CD14-positive monocyte (primary cell): ENCODE measurements at places on chromosomes 2 and 18. TPM values are rescaled to one million over a fixed set of nuclear protein-coding genes. Genes with fewer than 3 reads are reported as not detected.
A peak's percentile ranks its signal among the peaks of the same experiment; 100 is the strongest.

DNA sequence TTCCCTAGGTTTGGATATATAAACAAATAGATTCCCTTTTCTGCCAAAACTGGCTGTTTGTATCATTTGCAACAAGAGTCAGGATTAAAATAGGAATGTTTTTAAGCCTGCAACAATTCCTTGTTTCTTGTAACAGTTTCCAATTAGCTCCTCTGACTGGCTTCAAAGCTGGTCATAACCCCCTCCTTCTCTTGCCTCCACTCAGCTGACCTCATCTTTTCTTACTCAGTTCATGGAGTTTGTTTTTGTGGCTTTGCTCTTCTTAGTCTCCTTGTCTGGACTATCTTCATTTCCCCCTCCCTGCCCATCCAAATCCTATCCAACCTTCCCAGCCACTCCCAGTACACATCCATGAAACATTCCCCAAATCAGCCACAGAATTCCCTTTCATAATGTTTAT is 14.3 kb upstream of the RAPH1 start:
- DNase-seq, result no peak
- no peak overlapping the region for H3K4me3 ChIP-seq
- H3K27ac ChIP-seq, result no peak overlapping the region
- no peaks in the 10 kb centered on the region for H3K36me3 ChIP-seq
- no peaks in the 10 kb centered on the region for H3K27me3 ChIP-seq

DNA sequence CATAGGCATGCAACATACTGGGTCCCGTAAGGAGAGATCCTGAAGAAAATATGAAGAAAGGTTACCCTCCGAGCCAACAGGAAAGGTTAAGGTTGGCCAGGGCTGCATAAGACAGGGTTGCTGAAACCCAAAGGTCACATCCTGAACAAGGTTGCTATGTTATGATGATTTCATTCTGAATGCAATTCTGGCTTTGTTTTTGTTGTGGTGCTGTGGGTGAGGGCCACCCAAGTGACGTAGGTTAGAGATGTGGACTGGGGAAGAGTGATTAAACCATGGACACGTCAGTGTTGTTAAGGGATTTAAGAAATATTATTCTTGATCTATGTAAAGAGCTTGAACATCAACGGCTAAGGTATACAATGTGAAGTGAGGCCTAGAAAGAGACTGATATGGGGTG is 60.0 kb downstream of the ZEB2 start:
- DNase-seq, result peak; percentile 72
- H3K4me1 ChIP-seq, result peaks cover 82% of the 10 kb centered on the region
- no peak overlapping the region for H3K4me3 ChIP-seq
- H3K27me3 ChIP-seq, result no peaks in the 10 kb centered on the region

DNA sequence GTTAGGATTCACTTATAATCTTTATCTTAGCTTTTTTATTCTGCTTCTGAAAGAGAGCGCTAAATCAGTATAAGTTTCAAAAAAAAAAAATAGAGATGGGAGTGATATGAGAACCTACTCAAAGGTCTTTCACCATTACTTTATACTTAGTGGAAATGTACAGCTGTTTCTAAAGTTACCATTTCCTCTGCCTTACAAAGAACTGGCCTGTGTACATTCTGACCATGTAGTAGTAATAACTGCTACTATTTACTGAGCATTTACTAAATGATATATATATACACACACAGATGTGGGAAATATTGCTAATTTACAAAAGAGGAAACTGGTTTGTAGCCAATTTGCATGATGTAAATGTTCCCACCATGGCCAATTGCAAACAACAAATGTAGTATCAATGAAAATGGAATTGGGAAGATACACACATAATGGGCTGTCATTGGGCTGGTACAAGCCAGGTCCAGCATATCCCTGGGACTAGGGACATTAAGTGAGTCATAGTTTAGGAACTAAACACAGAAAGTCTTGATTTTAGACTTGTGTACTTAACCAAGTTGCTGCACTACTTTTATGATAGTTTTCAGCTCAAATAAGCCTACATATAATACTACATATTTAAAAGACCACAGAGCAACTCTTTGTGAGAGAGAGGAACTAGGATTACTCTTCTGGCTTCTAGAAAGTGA is 67.1 kb downstream of the DYNC1I2 start:
- DNase-seq, result no peak
- no peaks in the 10 kb centered on the region for H3K27me3 ChIP-seq
- peaks cover 54% of the 10 kb centered on the region for H3K36me3 ChIP-seq
- H3K4me1 ChIP-seq, result no peaks in the 10 kb centered on the region

DNA sequence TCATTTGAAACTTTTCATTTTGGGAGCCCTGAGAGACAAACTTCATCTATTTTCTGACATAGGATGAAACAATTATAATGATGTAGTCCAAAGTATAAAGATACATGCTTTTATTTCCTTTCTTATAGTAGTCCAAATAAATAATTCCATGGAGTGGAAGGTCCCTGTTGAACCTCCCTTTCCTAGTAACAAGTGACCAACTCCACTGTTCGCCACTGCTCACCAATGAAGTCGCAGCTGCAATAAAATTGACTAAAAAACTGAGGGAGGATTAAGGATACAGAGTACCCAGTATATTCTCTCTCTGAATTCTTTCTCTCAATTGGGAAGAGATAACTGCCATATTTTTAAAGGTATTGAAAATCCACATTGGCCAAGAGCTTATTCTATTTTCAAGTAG is 14.1 kb downstream of the SERPINB7 start:
- H3K27me3 ChIP-seq, result no peaks in the 10 kb centered on the region
- H3K4me3 ChIP-seq, result no peak overlapping the region
- peaks cover 8% of the 10 kb centered on the region for H3K4me1 ChIP-seq
- no peak overlapping the region for H3K27ac ChIP-seq
- no peak for DNase-seq

DNA sequence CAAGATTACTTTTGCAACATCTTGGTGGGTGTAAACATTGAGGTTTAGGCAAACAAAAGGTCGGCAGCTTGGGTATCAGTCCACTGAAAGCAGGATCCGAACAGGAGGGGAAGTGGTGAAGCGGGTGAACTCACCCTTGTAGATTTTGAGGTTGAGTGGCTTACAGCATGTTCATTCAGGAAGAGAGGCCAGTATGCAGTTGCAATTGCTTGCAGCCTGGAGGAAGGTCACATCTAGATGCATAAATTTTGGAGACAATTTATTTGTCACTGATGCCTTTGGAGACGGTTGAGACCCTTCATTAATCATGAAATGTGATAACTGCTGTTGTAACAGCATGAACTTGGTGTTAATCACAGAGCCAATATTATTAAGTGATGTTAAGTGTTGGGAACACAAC is 131.1 kb downstream of the LTBP1 start:
- no peak for DNase-seq
- H3K27ac ChIP-seq, result no peak overlapping the region
- H3K4me1 ChIP-seq, result no peaks in the 10 kb centered on the region
- H3K36me3 ChIP-seq, result no peaks in the 10 kb centered on the region
- no peak overlapping the region for H3K4me3 ChIP-seq
- no peaks in the 10 kb centered on the region for H3K27me3 ChIP-seq

The TTR gene
- not detected for polyA plus RNA-seq

GRCh38 chr2:104570259-104570658 is 283.7 kb upstream of the POU3F3 start:
- no peak overlapping the region for H3K27ac ChIP-seq
- H3K27me3 ChIP-seq, result no peaks in the 10 kb centered on the region
- H3K4me3 ChIP-seq, result no peak overlapping the region
- H3K36me3 ChIP-seq, result no peaks in the 10 kb centered on the region
- DNase-seq, result no peak

GRCh38 chr2:58054264-58054663 is 7.7 kb downstream of the VRK2 start:
- no peak overlapping the region for H3K4me3 ChIP-seq
- peak; percentile 71 for DNase-seq

DNA sequence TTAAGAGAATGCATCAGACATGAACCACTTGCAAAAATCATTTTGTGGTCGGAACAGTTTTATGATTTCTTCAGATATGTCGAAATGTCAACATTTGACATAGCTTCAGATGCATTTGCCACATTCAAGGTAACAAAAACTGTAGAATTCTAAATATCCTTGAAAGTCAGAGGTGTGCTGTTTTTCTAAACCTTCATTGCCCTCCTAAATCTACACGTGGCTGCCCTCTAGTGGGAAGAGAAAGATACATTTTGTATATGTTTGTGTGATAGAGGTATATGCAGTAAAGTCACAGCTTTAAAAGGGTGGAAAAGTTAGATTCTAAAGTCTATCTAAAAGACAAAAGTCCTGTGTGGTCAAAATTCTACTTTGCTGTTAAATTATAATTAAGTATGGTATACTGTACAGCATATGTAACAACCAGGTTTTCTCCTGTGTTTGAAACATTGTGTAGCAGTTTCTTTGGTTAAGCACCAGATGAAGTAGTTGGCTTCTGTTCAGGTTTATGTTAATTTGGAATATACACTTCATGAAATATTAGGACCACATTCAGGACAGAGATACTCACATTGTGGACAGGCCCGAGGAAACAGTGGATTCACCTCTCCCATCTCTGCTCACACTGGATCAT is 65.9 kb upstream of the ITM2C start:
- H3K36me3 ChIP-seq, result peaks cover 44% of the 10 kb centered on the region
- H3K4me1 ChIP-seq, result peaks cover 43% of the 10 kb centered on the region
- no peak overlapping the region for H3K27ac ChIP-seq
- no peak overlapping the region for H3K4me3 ChIP-seq
- H3K27me3 ChIP-seq, result no peaks in the 10 kb centered on the region
- peak; percentile 44 for DNase-seq

DNA sequence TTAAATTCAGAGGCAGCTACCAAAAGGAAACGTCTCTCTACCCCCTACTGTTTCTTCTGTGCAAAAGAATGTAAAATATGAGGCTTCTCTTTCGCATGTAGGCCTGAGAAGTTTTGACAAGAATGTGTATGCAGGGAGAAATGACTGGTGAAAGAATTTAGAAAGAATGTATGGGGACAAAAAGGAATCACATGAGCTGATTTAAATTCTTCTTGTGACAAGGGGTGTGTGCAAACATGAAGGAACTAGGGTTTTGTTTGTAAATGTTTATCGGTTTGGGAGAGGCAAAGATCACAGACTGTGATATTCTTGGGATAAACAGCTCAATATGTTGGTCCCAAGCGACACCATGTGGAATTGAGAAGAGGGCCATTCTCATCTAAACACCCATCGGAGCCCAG is 345.2 kb upstream of the VRK2 start:
- no peak overlapping the region for H3K27ac ChIP-seq
- H3K4me3 ChIP-seq, result no peak overlapping the region
- H3K4me1 ChIP-seq, result no peaks in the 10 kb centered on the region
- H3K27me3 ChIP-seq, result no peaks in the 10 kb centered on the region
- no peaks in the 10 kb centered on the region for H3K36me3 ChIP-seq
- DNase-seq, result no peak

DNA sequence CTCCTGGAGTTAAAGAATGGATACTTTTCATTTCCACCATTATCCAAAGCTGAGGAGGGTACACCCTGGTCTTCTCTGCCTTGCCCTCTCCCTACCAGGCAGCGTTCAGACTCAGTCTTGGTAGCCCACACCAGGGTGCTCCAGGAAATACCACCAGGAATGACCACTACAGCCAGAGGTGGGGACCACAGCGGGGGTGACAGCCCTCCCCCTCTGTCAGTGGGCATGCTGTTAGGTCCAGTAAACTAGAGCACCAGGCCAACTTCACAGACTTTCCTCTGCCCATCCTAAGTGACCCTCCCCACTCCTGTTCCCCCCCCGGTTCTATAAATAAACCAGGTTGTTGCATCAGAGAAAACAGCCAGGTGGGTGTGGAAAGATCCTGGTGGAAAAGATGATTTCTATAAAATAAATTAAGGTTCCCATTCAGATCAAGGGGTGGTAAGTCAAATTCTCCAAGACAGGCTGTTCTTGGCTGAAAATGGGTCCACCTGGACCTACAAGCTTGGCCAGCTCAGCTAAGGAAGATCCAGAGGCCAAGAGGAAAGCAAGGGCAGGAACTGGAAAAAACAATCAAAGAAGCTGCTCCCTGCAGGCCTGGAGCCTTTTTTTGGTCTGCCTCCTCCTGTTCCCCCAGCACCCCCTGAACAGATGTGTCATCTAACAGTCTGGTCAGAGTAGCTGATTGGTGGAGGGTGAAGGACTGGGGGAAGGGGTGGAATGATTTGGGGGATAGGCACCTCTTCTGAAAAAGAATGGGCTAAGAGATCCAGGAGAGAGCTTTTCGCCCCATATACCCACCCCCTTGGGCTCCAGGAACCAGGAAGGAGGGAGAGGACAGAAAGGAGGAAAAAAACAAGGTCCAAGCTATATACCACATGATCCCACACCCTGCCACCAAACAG is 2.3 kb downstream of the RAB11FIP5 start:
- peaks cover 59% of the 10 kb centered on the region for H3K27me3 ChIP-seq
- no peaks in the 10 kb centered on the region for H3K36me3 ChIP-seq
- no peak overlapping the region for H3K27ac ChIP-seq
- H3K4me1 ChIP-seq, result peaks cover 12% of the 10 kb centered on the region
- DNase-seq, result no peak

The TIGD1 gene
- polyA plus RNA-seq, result 1.6 TPM

- no peaks in the 10 kb centered on the region for H3K36me3 ChIP-seq
- no peak overlapping the region for H3K4me3 ChIP-seq
- H3K27ac ChIP-seq, result no peak overlapping the region
- DNase-seq, result no peak
- no peaks in the 10 kb centered on the region for H3K27me3 ChIP-seq
- no peaks in the 10 kb centered on the region for H3K4me1 ChIP-seq
Measured at GRCh38 chr2:133848111-133848649, 279.9 kb upstream of the NCKAP5 start.

DNA sequence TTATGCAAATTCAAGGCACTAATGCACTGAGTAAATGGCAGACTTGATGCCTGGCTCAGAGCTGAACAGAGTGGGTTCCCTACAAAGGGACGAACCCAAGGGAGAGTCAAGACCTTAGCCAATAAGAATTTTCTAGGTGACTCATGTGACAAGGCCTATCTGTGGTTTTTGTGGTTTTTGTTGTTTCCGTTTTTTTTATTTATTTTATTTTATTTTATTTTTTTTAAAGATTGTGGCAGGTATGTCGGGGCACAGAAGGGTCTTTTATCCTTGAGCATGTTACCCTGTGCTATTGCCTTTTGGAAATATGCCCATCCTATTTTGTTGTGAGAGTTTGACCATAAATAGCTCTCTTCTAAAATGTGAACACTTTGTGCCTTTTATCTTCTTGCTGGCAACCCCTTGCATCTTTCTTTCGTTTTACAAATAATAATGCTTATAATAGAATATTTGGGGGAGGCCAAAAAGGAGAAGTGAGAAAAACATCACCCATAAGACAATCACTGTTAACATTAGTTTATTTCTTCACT is 113.4 kb upstream of the AQP4 start:
- H3K27me3 ChIP-seq, result no peaks in the 10 kb centered on the region
- no peak for DNase-seq
- no peak overlapping the region for H3K4me3 ChIP-seq
- H3K36me3 ChIP-seq, result no peaks in the 10 kb centered on the region

GRCh38 chr2:162782138-162782537 is 56.4 kb downstream of the KCNH7 start:
- H3K27me3 ChIP-seq, result no peaks in the 10 kb centered on the region
- H3K36me3 ChIP-seq, result no peaks in the 10 kb centered on the region
- H3K27ac ChIP-seq, result no peak overlapping the region
- no peaks in the 10 kb centered on the region for H3K4me1 ChIP-seq
- no peak for DNase-seq

- H3K27ac ChIP-seq, result no peak overlapping the region
- no peaks in the 10 kb centered on the region for H3K27me3 ChIP-seq
- no peak overlapping the region for H3K4me3 ChIP-seq
Measured at GRCh38 chr2:62424899-62425298, 81.1 kb downstream of the TMEM17 start.
